Activated naive CD4-positive, alpha-beta T cell treated with Interleukin-2 at 50 U/mL for 16 hours (primary cell): ENCODE measurements at places on chromosomes 6 and 20.

DNA sequence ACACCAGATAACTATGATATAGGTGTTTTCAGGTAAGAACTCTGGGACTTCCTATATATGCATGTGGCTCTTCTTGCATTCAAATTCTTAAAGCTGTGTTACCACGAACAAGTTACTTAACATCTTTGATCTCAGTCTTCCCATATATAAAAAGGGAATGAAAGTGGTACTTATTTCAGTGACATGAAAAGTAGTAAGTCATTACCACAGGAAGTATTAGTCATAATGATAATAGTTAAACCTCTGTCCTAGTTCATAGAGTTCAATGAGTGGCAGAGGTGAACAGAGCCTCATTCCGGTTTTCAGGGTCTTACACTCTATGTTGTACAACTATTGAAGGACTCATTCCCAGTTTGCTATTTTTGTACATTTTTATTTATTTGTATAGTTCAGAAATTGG lies 237.0 kb downstream of the NKAIN2 start:
- no peak for DNase-seq

GRCh38 chr6:35203152-35203670 lies 10.5 kb upstream of the SCUBE3 start:
- no peak for DNase-seq

DNA sequence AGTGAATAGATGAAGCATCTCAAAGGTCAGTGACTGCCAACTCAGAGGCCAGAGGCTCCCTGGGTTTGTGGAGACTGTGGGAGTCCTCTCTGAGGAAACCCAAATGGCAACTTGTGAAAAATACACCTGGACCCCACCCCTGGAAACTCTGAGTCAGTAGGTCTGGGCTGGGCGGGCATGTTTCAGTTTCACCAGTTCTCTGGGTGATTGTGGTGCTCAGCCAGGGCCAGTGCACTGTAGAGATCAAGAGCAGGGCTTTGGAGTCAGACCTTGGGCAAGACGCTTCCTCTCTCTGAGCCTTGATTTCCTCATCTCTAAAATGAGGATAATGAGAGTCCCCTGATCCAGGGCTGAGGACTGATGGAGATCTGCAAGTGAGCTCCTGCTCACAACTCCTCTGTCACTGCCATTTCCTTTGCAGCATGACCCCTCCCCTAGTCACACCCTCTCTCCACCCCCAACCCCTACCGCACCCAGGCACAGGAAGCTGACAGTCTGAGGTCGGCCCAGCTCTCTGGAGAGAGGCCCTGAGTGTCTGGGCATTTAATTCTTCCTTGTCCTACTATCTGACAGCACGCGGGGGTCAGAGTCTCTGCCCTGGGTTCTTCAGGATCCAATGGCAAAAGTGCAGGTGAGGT lies 5.1 kb downstream of the DEF6 start:
- peak; percentile 88 for DNase-seq

DNA sequence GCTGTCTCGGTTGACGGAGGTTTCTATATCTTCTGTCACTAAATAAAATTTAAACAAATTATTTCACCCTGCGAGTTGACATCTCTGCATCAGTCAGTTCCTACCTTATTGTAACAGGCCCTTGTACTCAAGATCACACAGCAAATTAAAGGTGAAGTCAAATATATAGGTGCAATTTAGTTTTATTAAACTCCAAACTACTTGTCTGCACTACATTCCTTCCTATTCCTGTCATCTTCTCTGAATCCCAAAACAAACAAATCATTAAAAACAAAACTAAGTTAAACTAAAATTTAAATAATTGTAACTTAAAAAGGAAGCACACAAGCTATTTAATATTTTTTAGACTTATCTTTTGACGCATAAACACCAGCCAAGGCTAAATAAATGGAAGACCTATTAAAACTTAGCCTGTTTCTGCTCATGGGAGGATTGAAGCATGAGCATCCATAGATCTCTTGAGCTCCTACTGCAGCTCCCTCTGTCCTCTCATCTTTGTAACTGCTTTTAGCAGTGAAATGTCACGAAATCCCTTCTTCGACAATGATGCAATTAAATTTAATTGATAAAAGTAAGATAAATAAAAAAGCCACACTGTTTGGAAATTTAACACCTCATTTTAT lies 1152.3 kb upstream of the GJE1 start:
- DNase-seq: no peak

DNA sequence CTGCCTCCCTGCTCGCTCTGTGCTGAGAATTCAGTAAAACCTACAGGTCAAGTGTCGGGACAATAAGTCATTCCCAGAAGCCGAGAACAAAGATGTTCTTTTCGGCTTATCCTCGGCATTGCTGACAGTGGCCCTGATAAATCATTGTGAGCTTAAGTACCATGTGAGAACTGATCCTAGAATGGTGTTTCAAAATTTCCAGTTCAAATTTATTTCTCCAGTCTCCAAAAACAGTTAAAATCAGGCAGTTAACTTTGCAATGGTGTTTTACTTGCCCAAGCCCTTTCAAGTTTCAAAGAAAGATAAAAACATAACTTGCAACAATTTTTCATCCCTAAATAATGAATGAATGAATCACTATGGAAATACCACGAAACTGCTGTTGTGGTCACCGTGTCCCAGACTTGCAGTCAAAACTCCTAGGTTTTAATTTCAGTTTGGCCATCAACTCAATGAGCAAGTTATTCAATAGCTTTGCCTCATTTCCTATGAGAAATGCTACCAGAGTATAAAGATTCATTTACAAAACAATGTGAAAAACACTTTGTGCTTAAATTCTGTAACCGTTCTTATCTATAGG lies 4.3 kb downstream of the ATP5F1E start:
- no peak for DNase-seq

DNA sequence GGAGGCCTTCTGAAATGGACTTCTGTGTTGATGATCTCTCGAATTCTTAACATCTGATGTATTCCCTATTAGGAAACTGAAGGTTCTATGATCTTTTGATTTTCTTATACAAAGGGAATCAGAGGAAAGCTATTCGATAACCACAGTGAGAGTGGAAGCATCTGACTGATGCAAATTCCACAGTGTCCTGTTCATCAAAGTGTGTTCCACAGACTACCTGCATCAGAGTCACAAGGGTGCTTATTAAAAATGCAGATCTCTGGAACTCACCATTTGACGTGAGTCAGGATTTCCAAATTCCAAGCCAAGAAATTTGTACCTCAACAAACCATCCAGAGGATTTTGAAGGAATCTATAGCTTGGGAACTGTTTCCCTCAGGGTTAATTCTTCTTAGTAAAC lies 4.4 kb upstream of the MEP1A start:
- no peak for DNase-seq

DNA sequence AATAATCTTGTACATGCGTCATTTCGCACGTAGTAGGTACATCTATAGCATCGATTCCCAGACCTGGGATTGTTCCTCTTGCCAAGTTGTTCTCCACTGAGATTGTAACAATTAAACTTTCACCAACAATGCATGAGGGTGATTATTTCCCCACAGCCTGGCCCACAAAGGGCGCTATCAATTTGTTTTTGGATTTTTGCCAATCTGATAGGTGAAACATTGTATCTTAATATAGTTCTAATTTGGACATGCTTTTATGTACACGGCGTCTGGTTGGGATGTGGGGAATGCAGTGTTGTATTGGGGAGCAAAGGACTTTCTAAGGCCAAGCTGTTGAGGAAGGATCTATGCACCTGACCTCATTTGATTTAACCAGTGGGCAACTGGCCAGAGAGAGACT lies 59.5 kb downstream of the VEGFA start:
- no peak for DNase-seq

- peak; percentile 66 for DNase-seq
Observed at GRCh38 chr6:144334150-144334708, 49.1 kb downstream of the UTRN start.

DNA sequence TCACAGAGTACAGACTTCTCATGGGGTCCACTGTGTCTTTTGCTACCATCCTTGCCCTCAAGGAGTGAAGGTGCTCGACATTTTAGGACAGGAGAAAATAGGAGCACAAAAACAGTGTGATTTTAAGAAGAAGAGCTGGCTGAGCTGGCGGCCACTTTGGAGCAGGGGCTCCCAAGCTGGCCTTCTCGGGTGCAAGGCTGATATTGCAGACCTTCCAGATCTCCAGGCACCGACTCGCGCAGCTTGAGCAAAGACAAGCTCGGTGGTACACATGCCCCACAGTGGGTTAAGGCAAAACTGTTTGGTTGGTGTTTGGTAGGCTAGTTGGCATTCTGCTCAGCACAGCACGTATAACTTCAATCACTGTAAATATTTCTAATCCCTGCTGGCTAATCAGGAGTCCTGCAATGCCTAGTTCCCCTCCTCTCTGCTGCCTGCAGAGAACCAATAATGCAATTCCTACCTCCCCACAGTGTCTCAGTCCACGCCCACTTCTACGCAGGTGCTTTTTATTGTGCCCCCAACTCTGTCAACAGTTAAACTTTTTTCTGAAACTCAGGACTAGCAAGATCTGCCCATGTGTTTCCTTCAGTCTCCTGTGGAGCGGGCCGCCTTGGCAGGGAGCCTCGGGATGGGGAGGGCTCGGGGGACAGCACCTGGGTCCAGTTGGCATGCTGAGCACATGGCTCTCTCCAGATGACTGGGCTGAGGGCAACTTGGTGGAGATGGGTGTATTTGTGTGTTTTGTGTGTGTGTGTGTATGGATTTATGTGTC lies 12.7 kb upstream of the SMOC2 start:
- DNase-seq: no peak

GRCh38 chr20:9352739-9353138 lies 161.7 kb upstream of the LAMP5 start:
- DNase-seq: no peak

DNA sequence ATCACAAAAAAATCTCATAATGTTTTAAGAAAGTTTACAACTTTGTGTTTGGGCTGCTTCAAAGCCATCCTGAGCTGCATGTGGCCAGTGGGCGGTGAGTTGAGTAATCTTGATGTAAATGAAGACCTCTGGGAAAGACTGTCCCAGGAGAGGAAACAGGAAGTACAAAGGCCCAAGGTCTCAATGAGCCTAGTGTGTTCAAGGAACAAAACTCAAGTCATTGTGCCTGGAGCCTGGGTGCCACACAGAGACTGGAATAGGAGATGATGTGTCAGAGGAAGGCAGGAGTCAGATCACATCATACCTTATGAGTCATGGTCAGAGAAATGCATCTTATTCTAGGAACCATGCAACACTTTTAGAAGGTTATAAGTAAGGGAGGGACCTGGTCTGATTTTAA lies 51.5 kb downstream of the COL19A1 start:
- no peak for DNase-seq

DNA sequence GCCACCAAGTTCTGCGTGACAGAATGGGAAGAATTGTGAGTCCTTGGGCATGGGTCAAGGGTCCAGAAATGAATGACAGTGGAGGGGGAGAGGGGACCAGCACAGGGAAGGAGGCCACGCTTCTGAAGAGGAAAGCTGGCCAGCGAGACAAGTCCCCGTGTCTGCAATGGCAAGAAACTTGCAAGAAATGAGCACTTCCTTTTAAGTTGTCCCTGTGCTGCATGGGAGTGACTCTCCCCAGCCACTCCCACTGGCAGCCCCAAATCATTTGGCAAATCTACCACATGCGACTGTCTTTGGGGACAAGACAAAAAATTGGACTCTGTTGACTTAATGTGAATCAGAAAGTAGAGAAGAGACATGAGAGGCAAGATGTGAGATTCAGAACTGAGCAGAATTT lies 242.2 kb upstream of the RREB1 start:
- no peak for DNase-seq

DNA sequence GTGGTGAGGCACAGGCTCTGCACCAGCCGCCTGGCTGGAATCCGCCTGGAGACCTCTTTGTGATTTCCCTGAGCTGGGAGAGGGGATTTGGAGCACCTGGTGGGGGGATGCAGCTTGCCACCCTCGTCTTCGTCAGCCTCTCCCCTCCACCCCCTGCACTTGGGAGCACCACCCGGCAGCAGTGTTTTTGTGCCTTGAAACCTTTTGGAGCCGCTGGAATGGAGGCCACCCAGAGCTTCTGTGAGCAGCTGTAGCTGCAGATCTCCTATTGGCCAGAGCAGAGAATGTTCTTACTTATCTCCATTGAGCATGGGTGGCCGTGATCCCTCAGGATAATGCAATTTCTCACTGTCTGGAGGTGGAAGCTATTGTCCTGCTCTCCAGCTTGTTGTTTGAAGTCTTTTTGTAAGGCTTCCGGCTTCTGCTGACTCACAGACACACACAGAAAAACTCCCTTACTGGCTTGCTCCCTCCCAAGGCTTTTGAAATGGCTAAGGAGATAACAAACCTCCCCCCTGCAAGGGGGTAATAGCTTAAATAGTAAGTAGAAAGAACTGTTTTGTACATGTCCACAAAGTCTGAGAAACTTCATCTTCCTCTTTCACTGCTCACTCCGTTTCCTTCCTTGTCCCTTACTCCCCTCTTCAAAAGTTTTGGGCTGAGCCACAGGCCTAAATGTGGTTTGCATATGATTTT lies 271.2 kb downstream of the PRL start:
- DNase-seq: no peak

GRCh38 chr20:53413186-53413631 lies 180.4 kb downstream of the ZNF217 start:
- DNase-seq: peak; percentile 44

GRCh38 chr6:72748759-72749158 lies 126.9 kb downstream of the KCNQ5 start:
- no peak for DNase-seq

GRCh38 chr6:144678844-144679243 lies 393.7 kb downstream of the UTRN start:
- no peak for DNase-seq

DNA sequence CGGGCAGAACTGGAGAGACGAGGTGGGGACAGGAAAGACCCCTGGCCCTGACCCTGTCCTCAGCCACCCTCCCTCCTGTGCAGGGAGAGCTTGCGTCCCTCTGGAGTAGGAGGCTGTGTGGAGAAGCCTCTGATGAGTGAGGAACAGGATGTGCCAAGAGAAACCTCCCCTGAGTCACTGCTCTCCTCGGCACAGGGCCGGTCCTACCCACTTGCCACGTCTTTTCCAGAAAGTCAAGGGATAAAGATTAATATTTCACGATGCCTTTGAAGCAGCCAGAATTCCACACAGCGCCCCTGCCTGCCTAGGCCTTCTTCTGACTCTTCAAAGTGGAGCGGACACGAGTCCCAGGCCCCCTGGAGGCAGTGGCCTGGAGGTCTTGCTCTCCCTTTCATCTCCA lies 34.9 kb upstream of the THBS2 start:
- no peak for DNase-seq
